Stimulated activated CD4-positive, alpha-beta T cell treated with anti-CD3 and anti-CD28 coated beads, TNF-alpha, amount 100 ng/mL, for 24 hours (primary cell): ENCODE measurements at places on chromosomes 3 and 15.

GRCh38 chr3:792630-793029 lies 300.2 kb upstream of the CNTN6 start:
- no peak for DNase-seq

- no peak for DNase-seq
Measured at GRCh38 chr3:31503456-31503855, 29.3 kb upstream of the STT3B start.

DNA sequence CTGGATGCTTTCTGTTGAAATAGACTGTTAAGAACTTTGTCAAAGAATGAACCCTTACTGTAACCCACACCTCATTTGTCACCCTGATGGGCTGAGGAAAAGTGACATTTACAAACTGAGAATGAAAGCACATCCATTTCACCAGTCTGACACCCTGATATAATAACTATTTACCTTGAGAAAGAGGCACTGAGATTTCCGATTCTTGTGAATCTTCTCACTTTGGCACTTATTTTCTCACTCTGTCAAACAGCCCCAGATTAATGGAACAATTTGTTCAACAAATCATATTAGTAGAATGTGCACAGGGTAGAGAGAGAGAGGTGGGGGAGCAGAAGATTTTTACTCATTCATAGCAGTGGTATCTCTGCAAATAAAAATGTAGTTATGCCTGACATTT lies 606.9 kb downstream of the MCTP2 start:
- no peak for DNase-seq

DNA sequence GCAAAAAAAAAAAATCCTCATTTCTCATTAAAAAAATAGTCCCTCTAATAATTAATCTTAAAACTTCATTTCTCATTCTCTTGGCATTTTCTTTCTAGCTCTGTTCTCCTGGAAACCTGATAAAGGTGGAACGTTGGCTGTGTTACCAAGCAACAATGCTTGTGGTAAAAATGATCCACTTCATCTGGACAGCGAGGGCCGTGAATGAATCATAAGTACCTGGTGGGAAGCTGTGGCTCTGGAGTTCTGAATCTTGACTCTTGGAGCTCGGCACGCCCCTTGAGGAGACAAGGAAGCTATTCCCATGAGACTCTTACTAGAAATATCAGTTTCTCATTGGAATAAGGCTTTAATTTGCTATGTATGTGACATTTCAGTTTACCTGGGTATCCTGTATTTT lies 32.5 kb downstream of the BCL2L10 start:
- no peak for DNase-seq

DNA sequence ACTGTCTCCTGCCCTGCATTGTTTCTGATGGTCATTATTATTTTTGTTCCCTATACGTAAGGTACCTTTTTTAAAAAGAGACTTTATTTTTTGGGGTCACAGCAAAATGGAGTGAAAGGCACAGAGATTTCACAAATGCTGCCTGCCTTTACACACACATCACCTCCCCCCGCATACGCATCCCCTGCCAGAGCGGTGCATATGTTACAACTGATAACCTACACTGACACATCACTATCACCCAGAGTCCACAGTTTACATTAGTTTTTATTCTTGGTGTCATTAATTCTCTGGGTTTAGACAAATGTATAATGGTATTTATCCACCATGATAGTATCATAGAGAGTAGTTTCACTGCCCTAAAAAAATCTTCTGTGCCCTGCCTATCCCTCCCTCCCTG lies 43.6 kb upstream of the KLF13 start:
- no peak for DNase-seq

DNA sequence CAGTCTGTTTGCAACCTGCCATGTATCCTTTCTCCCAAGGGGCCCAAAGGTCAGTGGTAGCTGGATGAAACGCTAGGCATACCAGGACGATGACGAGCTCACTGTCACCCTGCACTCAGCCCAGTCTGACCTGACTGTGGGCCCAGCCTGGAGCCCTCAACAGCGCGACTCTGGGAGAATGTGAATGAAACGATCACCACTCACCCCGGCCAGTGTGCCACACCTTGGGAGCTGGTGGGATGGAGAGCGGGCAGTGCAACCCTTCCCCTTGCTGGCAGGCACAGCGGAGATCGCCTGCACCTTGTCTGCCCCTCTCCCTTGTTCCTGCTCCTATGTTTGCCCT lies 27.2 kb downstream of the SRPRB start:
- DNase-seq = no peak

DNA sequence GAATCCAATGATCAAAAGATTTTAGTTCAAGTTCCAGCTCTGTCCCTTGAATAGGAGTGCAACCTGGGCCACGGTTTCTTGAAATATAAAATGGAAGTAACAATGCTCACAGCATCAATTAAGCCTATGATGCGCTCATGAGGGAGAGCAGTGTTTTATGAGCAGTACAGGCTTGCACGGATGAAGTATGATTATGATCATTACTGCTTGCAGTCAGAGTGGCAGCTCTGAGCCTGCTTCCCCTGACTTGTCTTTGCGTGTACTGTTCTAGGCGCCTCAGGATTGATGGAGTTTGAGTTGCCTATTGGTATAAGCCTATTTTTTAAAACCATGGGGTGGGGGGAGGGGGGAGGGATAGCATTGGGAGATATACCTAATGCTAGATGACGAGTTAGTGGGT lies 37.0 kb downstream of the ITGB5 start:
- DNase-seq = no peak

DNA sequence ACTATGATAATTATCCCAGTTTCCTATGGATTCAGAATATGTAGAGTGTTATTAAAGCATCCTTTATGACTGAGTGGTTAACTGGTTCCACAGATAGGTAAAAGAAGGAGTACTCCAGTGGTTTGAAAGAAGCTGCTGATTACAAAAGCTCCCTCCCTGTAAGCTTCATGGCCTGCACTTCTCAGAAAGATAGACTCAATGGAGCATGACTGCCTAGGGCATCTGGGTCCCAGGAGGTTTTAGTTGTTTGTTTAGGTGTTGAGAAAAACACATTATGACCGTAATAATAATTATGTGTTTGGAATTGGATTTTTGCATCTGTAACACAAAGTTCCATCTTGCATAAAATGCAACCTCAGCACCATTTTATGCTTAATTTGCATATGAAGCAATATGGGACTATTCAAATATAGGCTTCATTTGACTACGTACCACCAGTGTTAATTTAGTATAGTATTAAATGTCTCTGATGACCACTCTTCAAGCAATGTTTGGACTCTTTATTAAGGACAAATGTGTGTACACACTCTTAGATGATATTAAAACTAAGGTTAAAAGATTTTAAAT lies 121.1 kb downstream of the ROBO2 start:
- DNase-seq = no peak

GRCh38 chr15:86483936-86484335 lies 404.3 kb downstream of the AGBL1 start:
- no peak for DNase-seq

DNA sequence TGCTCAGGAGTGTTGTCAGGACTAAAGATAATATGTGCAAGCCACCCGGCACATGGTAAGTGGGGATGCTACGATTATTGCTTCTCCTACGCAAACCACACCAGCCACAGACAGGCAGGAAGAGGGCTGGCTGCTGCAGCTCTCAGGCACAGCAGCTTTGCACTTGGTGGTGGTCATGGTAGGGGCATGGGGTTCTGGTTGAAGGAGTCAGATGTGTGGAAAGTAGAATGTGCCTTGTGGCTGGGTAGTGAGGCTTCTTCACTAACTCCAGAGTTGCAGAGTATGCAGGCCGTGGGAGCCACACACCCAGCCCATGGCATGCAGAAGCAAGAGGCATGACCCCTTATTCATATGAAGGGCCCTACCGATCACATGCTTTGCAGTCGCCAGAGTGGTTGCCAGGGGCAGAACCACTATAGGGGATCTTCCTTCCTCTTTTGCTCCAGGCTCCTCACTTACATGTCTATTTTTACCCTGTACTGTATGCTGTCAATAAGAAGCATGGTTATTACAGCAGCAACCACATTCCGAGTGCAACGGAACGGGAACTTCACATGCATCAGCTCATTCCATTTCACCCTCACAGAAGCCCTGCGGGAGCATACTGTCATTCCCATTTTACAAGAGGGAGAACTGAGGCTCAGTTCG lies 59.2 kb upstream of the HERC1 start:
- DNase-seq = peak; percentile 74

DNA sequence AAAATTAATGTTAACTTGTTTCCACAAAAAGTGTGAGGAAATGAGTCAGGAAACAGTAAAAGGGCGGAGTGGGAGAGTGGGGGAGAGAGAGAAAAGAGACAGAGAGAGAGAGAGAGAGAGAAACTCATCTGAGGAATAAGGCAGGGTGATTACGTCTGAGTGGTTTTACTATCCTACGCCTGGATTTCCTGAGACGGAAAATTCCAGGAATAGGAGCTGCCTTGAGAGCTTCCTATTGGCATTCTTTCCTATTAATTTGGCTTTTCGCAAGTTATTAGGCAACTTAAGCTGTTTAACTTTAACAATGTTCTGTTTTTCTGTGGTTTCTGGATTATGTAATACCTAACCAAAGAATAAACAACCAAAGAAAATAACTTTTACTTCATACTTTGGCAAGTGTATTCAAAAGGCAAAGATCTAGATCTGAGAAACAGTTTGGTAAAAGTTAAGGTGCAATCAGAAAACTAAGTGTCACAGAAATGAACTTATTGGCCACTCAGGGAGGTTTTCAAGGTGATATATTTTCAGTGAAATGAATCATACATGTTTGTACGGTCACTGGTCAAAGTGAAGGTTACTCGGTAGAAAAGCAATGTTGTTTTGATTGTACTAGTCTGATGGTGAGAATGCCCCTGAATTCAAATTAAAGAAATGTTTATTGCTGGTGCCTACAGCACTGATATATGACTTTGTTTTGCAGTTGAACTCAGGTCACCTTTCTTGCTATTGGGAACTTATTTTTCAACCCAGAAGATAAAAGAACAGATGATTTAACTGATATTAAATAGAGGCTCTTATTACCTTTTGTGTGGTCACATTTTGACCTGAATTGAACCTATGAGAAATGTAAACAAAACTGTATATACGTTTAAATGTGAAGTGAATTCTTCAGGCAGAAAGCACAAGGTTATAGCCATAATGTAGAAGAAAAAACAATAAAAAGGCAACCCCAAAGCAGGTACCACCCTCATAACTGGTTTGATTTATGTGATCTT lies 39.9 kb upstream of the TNFSF10 start:
- no peak for DNase-seq

GRCh38 chr3:152910211-152910610 lies 75.3 kb downstream of the P2RY1 start:
- no peak for DNase-seq

- DNase-seq = no peak
Measured at GRCh38 chr3:197375001-197375441, 76.6 kb upstream of the DLG1 start.

DNA sequence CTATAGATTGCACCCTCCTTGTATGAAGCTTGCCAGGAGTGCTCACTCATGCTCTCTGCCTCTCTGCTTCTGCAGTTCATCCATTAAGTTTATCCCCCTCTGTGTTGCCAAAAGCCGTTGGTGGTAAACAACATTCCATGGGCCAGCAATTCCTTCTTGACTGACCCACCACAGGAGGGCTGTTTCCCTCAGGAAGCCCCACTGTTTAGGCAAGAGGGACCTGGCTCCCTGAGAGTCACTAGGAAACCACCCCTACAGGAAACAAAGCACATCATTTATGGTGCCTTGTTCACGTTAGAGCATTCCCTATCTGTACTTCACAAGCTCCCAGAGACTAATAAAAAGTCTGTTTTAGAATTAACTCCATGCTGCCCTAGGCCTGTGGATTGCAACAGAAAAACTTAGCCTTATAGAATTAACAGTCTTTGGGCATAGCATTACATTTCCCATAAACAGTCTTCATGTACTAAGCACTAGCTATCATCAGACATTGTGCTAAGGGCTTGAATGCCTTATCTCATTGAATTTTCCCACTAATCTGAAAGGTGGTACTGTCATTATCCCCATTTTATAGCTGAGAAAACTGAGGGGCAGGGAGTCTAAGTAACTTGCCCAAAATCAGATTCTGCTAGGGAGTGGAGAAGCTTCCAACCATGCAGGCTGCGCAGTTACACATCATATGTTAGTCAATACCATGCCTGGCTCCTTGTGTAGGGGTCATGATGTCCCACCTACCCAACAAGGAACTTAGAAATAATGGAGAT lies 149.9 kb downstream of the SHQ1 start:
- no peak for DNase-seq

DNA sequence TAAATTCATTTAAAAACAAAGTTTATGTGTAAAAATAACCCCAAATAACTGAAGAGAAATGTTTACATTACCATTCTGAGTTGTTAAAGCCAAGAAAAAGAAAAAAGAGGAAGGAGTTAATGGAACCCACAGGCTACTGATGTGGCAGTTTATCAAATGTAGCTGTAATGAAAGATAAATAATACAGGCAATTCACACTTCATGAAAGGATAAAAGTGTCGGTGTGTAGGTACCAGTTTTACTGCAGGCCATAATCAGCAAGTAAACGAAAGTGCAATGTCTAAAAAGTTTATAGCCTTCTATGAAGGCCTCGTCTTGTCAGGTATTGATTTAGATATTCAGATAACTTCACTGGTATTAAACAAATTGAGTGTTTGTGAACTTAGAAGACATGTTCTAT lies 164.6 kb downstream of the DPH6 start:
- no peak for DNase-seq

- DNase-seq = no peak
Measured at GRCh38 chr15:64092075-64092820, 1.4 kb downstream of the CIAO2A start.
